Activated T-cell treated with anti-CD3 and anti-CD28 coated beads, Interleukin-2, amount 50 U/mL, for 24 hours (primary cell): ENCODE measurements at places on chromosomes 1 and 21.
A peak's percentile ranks its signal among the peaks of the same experiment; 100 is the strongest.

DNA sequence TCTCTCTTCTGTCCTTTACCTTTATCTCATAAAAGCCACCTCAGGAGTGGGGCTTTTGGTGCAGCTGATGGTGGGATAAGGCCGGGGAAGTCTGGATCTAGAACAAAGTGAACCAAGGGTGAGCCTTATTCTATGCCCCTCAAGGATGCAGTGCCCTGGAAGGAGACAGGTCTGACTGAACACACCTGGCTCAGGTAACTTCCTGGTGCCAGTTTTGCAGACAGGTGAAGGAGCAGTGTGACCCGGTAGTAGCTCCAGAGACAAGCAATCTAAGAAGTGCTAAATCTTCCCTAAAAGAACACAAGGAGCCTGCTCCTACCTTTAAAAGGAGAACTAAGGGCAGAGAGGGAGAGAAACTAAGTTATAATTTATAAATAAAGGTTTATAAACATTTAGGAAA lies 2.9 kb downstream of the KCNJ15 start:
- no peak overlapping the region for H3K4me3 ChIP-seq
- H3K36me3 ChIP-seq = no peaks in the 10 kb centered on the region
- H3K27me3 ChIP-seq = peaks cover 19% of the 10 kb centered on the region
- no peak for DNase-seq
- H3K27ac ChIP-seq = no peak overlapping the region

DNA sequence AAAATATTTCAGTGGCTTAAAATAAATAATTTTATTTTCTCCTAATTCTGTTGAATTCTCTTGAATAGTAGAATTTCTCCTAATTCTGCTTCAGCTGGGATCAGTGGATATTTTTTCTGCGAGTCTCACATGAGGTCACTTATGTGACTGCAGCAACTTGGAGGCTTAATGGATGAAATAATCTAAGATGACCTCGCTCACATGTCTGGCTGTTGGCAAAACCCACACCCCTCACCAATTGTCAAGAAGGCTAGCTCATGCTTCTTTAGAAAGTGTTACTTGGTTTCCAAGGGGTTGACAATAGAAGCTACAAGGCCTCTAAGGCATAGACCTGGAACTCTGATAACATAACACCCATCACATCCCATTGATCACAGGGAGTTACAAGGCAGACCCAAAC lies 156.9 kb upstream of the DPYD start:
- no peak overlapping the region for H3K4me3 ChIP-seq
- H3K36me3 ChIP-seq = no peaks in the 10 kb centered on the region
- no peaks in the 10 kb centered on the region for H3K27me3 ChIP-seq
- H3K27ac ChIP-seq = no peak overlapping the region
- peaks cover 2% of the 10 kb centered on the region for H3K4me1 ChIP-seq
- no peak for DNase-seq

DNA sequence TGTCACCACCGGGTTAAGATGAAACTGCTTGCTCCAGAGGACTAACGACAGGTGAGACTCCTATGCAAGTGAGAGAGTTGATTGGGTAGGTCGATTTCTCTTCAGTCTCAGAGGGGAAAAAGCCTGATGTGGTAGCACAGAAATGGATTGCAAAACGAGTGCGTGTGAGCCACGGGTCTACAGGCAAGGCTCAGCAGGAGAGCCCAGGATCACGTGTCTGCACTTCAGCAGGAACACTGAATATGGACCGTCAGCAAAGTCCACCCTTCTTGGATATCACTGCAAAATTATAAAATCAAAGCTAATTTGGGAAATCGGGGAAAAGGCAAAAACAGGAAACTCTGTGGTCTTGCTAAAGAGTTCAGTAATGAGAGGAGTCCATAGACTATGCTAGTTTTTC lies 107.7 kb upstream of the ZNF648 start:
- no peak overlapping the region for H3K4me3 ChIP-seq
- no peaks in the 10 kb centered on the region for H3K36me3 ChIP-seq
- no peak overlapping the region for H3K27ac ChIP-seq

DNA sequence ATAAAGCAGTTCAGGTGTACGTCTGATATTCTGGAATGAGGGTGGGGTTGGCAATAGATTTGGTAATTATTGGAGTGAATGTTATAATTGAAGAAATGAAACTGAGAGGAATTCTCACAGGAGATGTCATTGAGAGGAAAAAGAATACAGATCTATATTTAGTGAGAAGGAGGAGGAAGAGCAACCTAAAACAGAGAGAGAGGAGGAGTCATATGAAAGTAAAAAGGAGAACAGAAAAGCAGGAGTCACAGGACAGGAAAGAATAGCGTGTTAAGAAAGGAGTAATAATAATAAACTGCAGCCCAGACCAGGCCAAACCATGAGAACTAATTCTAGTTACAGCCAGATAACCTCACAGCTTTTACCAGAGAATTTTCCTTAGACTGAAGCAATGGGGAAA lies 62.7 kb upstream of the MROH9 start:
- no peak overlapping the region for H3K27ac ChIP-seq
- H3K36me3 ChIP-seq = no peaks in the 10 kb centered on the region
- no peaks in the 10 kb centered on the region for H3K4me1 ChIP-seq
- peaks cover 17% of the 10 kb centered on the region for H3K27me3 ChIP-seq

GRCh38 chr1:47629201-47629600 lies 191.4 kb downstream of the FOXD2 start:
- H3K27ac ChIP-seq = no peak overlapping the region
- H3K27me3 ChIP-seq = peaks cover 21% of the 10 kb centered on the region
- no peaks in the 10 kb centered on the region for H3K36me3 ChIP-seq
- DNase-seq = no peak
- no peaks in the 10 kb centered on the region for H3K4me1 ChIP-seq

DNA sequence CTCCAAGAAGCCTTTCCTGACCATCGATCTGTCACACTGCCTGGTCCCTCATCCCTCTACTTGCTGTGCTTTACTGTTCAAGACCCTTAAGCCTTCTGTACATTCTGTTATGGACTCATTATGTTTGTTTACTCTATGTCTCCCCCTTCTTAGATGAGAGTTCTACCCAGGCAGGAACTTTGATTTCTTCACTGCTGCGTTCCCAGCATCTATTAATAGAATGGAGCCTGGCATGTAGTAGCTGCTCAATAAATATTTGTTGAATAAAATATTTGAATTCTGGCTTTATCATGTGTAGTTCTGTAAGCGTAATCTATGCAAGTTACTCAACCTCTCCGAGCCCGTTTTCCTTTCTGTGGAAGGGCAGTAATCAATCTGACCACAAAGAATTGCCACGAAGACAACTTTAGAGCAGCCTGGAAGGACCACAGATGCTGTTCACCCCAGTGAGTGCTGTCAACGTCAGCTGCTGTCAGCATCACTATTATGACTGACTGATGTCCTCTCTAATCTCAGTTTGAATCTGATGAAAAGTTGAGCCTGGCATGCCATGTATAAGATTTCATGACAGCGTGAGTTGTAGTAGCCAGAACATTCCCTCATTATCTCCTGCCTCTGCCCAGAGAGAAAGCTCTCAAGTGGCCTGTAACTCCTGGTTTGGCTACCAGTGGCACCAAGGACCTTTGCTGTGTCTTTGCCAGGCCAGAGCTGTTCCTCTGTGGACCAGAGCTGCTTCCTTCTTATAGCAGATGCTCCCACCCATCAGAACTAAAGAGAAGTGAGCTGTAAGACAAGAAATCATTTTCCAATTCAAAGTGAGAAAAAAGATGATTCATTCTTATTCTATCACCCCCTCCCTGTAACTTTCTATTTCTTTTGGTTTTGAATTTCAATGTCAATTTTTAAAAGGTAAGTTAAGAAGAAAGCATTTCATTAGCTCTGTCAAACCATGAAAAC lies 94.5 kb downstream of the PRDM2 start:
- peaks cover 87% of the 10 kb centered on the region for H3K36me3 ChIP-seq
- DNase-seq = no peak
- H3K4me1 ChIP-seq = peaks cover 80% of the 10 kb centered on the region
- peak overlapping the region; percentile 92 for H3K27ac ChIP-seq

- no peaks in the 10 kb centered on the region for H3K4me1 ChIP-seq
- H3K27me3 ChIP-seq = peaks cover 7% of the 10 kb centered on the region
- no peak overlapping the region for H3K27ac ChIP-seq
- DNase-seq = no peak
- H3K4me3 ChIP-seq = no peak overlapping the region
Observed at GRCh38 chr1:203440771-203441170, 34.8 kb upstream of the PRELP start.

- no peaks in the 10 kb centered on the region for H3K36me3 ChIP-seq
- no peak overlapping the region for H3K4me3 ChIP-seq
- H3K4me1 ChIP-seq = peaks cover 19% of the 10 kb centered on the region
- DNase-seq = no peak
Observed at GRCh38 chr21:37210130-37210529, 57.0 kb downstream of the VPS26C start.

- H3K36me3 ChIP-seq = no peaks in the 10 kb centered on the region
- DNase-seq = no peak
- no peaks in the 10 kb centered on the region for H3K4me1 ChIP-seq
- H3K27me3 ChIP-seq = peaks cover 34% of the 10 kb centered on the region
- H3K27ac ChIP-seq = no peak overlapping the region
Observed at GRCh38 chr1:29408831-29409605, 172.7 kb downstream of the PTPRU start.

DNA sequence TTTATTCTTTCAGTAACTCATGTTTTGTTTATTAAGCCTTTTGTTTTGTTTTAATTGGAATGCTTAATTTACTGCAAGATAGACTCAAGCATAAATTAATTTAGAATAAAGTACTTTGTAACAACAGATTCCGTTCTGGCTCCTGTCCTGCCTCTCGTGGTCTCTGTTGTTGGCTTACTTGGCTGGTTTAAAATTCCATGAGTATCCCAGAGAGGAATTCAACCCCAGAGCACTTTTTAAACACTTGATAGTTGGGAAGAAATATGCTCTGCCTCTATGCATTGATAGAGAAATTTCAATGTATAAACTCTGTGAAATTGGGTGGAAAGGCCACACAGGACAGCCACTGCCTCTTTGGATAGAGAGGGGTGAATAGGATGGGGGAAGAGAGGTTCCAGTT lies 89.7 kb downstream of the ATP5PO start:
- no peak for DNase-seq
- no peak overlapping the region for H3K27ac ChIP-seq
- H3K36me3 ChIP-seq = no peaks in the 10 kb centered on the region
- no peaks in the 10 kb centered on the region for H3K27me3 ChIP-seq

DNA sequence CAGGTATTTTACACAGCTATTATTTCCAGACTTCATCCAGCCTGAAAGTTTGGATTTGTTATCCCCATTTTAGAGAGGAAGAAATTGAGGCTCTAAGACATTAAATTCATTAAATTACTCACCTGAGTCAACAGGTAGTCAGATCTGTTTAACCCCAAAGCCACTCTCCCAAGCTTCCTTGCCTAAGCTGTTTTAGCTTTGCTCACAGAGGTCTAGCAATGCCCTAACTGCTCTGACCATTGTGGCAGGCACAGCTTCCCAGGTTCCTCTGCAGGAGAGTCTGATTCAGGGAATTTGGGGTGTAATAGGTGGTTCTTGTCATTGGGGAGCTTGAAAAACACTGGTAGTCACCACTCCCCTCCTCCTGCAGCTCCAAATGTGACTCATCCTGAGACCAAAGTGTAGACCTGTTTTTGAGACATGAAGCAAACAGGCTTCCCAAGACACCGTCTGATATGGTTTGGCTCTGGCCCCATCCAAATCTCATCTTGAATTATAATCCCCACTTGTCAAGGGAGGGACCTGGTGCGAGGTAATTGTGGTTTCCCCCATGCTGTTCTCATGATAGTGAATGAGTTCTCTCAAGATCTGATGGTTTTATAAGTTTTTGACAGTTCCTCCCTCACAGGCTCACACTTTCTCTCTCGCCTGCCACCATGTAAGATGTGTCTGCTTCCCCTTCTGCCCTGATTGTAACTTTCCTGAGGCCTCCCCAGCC lies 142.8 kb upstream of the DNAH14 start:
- H3K27me3 ChIP-seq = no peaks in the 10 kb centered on the region
- H3K4me3 ChIP-seq = no peak overlapping the region
- H3K4me1 ChIP-seq = peaks cover 22% of the 10 kb centered on the region
- no peak overlapping the region for H3K27ac ChIP-seq

GRCh38 chr21:43352568-43353281 lies 74.2 kb downstream of the SIK1 start:
- H3K36me3 ChIP-seq = no peaks in the 10 kb centered on the region
- H3K4me1 ChIP-seq = peaks cover 7% of the 10 kb centered on the region
- no peak for DNase-seq
- H3K4me3 ChIP-seq = no peak overlapping the region
- H3K27me3 ChIP-seq = no peaks in the 10 kb centered on the region
- H3K27ac ChIP-seq = peak overlapping the region; percentile 69

DNA sequence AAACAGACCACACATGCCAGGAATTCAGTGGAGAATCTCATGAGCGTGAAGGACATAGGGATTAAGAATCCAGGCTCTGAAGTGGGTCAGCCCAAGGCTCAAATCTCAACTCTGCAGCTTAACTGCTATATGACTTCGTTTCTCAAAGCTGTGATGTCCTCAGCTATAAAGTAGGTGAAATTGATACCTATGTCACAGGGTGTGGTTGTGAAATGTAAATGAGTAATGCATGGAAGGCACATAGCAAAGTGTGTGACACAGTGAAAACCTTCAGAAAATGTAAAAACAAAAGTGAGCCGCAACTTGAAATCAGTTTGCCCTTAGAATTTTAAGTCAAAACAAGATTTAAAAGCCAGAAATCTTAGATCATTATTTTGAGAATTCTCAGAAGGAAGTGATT lies 145.7 kb upstream of the PRMT6 start:
- no peaks in the 10 kb centered on the region for H3K4me1 ChIP-seq
- H3K36me3 ChIP-seq = no peaks in the 10 kb centered on the region
- H3K27me3 ChIP-seq = no peaks in the 10 kb centered on the region
- H3K4me3 ChIP-seq = no peak overlapping the region

GRCh38 chr1:94535095-94535494 lies 6.5 kb downstream of the F3 start:
- H3K36me3 ChIP-seq = no peaks in the 10 kb centered on the region
- H3K27ac ChIP-seq = no peak overlapping the region
- no peaks in the 10 kb centered on the region for H3K4me1 ChIP-seq
- H3K4me3 ChIP-seq = no peak overlapping the region
- DNase-seq = no peak

DNA sequence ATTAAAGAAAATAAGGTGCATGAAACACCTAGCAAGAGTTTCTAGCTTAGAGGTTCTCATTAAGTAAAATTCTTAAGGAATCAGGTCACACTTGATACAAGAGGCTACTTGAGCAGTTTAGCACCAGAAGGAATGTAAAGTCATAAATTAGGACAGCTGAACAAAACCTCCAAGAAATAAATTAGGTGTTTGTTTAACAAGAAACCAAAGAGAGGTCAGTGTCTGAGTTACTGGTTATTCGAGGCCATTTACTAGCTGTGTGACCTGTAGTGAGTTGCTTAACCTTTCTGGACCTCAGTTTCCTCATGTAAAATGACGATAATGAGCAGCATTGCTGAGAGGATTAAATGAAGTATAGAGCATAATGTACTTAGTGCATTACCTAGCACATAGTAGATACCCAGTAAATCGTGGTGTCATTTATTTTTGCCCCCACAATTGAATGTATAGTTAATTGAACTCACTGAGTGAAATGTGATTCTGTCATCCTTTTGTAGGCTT lies 908 bp upstream of the ELK4 start:
- peaks cover 27% of the 10 kb centered on the region for H3K36me3 ChIP-seq
- H3K27me3 ChIP-seq = no peaks in the 10 kb centered on the region
- H3K4me3 ChIP-seq = peak overlapping the region; percentile 83
